ENCODE measurements at places on chromosomes 5 and 9.

DNA sequence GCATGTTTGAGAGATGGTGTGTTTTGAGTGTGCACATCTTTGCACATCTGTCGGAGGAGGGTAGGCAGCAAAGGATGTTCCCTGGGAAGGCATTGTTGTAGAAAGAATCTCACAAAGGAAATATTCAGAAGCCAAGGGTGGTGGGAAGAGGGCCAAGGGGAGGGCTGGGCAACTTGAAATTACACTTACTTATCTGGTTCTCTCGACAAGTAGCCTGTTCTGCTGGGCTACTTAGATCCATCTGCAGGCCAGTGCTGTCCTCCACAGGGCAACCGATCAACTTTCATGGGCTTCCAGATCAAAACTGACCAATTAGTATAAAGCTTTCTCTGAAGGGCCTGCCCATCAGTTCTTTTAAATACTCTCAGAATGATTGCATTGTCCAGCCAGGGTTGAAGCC is 495.2 kb downstream of the GADD45G start:
- DNase-seq: no peak

GRCh38 chr5:100841358-100842076 is 61.6 kb downstream of the ST8SIA4 start:
- no peak for DNase-seq

- no peak for DNase-seq
These were observed 60.3 kb downstream of the STX17 start for GRCh38 chr9:99966716-99967115.

DNA sequence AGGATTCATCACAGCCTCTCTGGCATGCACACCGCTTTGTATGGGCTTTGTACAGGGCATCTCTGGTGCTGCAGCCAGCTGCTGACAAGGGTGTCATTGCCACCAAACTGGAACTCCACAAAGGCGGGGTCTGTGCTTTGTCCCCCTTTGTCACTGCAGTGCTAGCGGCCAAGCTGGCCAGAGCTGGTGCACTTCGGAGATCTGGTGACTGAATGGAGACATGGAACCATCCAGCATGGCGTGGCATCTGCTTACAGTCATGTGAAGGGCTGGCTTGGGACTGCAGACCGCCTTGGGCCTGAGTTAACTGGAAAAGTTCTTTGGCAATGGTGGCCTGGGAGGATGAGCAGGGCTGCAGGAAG is 18.7 kb upstream of the COL5A1 start:
- no peak for DNase-seq

- no peak for DNase-seq
These were observed 105.3 kb downstream of the RASGRF2 start for GRCh38 chr5:81065492-81065891.

DNA sequence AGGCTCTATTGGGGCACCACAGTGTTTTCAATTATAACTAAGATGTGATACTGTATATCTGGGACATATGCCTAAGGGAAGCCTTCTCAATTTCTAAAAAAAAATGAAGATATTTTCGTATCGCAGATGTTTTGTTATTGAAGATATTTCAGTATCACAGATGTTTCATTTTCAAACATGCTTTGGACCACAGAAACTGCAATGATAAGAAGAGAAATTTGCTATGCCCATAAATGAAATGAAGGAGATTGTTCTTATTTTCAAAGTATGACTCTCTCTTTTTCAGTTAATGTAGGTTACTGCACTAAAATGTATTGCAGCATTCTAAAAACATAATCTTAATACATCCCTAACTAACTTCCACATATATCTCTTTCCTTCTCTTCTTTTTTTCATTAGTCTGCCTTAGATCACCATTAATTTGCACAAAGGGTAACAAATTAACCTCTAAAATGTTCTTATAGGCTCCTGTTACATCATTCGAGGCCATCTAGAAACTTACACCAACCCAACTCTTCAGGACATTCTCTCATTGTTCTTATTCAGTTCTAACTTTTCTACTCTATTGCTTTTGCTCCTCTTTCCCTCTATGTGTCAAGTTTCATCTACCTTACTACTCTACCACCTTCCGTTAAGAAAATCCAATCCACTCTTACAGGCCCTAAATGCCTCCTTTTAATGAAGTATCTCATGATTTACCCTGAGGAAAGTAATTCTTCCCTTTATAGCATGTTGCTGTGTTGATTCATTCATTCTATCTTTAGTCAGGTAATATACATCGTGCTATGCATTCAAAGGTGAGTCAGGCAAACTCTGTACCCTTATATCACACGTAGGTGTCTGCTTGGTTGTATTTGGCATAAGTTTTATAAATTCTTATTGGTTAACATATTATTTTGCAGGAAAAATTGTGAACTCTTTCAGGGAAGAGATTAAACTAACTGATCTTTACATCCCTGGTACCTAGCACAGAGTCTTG is 70.5 kb downstream of the ST8SIA4 start:
- no peak for DNase-seq

- no peak for DNase-seq
These were observed 189.8 kb downstream of the DRD1 start for GRCh38 chr5:175254155-175254554.

- DNase-seq: no peak
These were observed 97.5 kb downstream of the MLLT3 start for GRCh38 chr9:20524776-20525175.

- DNase-seq: no peak
These were observed 280.4 kb upstream of the IRX2 start for GRCh38 chr5:3031733-3032378.

- no peak for DNase-seq
These were observed 60.3 kb downstream of the ZNF354C start for GRCh38 chr5:179120421-179120861.

GRCh38 chr5:90844931-90845330 is 286.3 kb downstream of the ADGRV1 start:
- no peak for DNase-seq

DNA sequence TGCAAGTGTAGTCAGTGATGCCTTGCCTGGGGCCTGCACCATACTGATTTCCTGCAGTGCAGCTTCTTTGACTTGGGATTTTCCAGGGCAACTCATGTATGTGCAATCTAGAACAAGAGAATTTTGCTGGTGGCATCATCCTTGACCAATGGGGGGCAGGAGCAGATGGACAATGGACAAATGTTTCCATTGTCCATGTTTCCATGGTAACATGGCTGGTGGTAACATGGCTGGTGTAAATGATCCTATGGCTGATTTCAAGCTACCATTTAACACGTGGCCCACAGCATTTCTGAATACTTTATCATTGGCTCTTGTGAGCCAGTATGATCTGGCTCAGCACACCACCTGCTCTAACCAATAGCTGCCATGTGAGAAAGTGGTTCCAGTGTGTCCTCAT is 130.1 kb upstream of the OSMR start:
- no peak for DNase-seq

DNA sequence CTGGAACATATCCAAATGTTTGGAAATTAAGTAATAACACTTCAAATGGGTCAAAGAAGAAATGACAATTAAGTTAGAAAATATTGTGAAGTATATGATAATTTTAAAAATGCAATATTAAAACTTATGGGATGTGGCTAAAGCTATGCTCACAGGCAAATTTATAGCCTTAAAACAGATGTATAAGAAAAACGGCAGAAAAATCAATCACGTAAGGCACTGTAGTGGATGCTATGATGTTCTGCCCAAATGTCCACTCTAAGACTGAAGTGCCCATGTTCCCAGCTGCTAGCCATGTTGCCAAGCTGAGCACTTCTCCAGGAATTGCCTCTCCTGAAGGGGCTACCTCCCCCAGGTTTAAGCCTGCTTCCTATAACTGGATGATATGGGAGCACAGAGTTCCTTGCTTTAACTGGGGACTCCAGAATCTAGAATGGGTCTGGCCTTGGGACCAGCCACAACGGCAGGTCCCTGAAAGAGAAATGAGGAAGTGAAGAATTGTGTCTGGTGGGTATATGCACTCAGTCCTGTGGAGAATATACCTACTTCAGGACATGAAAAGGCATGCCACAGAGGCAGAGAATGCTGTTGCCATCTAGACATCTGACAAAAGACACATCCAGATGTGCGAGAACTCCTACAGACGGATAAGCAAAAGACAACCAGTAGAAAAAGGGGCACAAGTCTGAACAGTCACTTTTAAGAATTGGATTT is 78.2 kb upstream of the RXRA start:
- DNase-seq: no peak

DNA sequence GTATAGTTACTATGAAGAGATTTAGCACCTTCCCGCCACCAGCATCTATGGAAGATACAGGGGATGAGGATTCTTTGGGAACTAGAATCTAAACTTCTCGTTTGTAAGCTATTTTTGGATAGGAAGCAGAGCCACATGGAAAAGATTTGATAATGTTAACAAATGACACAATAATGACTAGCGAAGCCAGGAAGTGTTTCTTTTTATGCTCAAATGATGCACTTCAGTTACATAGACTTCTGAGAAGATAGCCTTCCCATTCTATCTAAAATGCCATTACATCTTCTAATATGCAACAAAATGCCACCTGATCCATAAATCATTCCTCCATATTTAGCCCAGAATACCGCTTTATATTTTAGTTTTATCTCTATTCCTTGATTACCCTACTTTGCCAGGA is 17.0 kb upstream of the TNC start:
- DNase-seq: no peak

GRCh38 chr9:137477778-137478612 is 18.9 kb upstream of the NSMF start:
- DNase-seq: no peak

DNA sequence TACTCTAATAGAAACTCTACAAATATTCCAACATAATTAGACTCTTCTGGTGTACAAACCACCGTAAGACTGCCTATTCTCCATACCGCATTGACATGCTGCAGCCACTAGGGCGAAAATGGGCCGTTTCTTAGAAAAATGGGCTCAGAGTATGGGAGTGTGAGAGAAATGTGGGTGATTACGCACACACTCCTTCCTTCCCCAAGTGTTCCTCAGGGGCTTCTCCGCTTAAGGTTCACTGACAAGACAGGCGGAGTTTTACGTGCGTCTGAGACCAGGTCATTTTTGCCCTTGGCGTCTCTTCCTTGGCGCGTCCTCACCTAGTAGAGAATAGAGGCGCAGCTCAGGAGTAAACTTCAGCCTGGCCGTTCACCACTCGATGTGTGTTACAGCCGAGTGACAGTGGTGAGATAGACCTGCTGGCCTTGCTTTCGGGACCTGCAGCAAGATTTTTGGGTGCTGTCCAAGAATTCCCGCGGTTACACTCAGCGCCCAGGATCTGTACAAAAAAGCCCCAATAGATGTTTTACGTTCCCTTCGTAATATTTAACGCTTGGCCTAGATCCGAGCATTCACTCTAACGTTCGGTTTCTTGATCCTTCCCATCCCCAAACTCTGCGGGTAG is 1.8 kb upstream of the NTRK2 start:
- no peak for DNase-seq

DNA sequence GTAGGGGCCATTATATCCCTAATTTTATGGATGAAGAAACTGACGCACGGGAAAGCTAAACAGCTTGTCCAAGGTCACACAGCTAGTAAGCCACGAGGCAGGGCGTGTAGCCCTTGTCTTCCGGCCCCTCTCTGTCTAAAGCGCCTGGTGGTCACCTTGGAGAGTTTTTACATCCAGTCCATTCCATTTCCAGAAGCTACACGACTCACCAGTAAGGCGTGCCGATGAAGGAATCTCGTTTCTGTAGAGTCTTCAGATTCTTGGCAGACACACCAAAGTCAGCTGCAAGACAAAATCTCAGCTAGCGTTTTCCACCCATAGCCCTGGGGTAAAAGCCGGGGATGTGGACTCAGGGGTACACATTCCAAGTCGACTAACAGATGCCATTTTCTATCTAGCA is 80.5 kb downstream of the STK10 start:
- no peak for DNase-seq

DNA sequence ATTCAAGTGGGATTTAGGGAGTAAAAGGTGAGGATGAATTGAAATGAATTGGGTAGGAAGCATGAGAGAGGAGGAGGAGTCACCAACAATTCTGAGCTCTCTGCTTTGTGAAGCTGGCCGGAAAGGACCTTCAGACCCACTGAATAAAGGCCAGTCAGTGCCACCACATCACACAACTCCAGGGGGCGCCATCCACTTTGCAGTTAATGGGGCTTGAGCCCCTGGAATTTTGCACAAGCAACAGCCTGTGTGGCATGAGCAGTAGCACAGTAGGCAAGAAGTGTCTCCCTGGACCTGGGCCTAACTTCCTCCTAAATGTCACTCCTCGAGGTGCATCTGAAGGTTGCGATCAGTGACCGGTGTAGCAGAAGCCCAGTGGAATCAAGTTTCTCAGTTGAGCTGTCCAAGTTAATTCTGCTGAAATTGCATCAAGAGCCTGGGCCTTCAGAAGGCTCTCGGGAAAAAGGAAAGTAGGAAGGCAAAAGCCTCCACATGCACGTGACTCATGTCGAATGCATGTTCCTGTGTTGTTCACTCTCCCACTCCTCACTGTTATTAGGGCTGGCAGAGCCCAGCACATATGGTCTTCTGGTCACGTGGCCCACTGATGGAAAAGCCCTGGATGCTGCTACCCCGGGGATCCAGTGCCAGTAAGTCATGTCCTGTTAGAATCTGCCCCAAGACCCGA is 27.8 kb upstream of the GLIS3 start:
- DNase-seq: no peak

DNA sequence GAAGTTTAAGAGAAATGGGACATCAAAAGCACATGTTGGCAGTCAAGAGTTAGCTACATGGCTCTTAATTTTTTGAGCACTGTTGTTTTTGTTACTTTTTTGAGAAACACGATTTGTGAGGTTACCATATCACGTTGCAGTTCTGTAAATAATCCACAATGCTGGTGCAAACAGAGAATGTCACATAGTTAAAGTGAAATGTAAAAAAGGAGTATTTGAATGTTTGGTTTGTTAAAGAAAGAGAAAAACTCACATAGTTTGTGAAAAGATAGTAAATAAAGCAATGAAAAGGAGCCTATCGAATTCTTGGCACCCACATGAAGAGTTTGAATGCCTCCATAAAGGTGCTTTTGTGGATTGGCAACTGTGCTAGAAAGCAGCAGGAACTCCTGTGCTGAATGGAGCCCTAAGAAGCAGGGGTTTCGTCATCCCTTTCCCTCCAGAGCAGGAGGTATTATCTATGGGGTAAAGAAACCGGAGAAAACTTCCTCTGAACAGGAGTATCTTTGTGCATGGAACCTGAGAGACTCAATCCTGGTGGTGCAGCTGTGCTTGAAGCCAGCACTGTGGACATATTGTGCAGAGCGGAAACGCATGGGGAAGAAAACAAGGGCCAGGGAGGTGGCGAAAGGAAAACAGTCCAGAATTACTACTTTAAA is 148.5 kb upstream of the OTULINL start:
- DNase-seq: no peak

GRCh38 chr5:136769900-136770684 is 404.7 kb upstream of the TRPC7 start:
- peak; percentile 62 for DNase-seq

DNA sequence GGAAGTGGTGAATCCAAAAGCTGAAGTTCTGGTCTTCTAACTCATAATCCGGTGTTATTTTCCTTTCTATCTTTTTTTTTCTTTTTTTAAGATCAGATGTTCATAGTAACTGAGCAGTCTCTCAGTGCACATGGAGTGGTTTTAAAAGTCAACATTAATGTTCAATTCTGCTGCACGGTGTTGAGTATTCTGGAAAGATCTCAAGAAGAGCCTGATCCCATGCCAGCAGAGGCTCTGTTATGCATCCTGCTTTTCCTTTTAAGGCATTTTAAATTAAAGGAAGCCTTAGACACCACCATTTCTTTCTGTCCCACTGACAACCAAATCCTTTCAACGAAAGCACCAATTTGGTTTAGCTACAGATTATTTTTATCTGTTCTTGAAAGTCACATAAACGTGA is 33.4 kb downstream of the SEMA5A start:
- no peak for DNase-seq

GRCh38 chr5:114702136-114702535 is 340.3 kb downstream of the KCNN2 start:
- DNase-seq: no peak

All from Kasumi-1 (cell line).